ENCODE measurements at places on chromosomes 2 and 18.

- DNase-seq, result no peak
Measured at GRCh38 chr2:173149491-173149890, 73.8 kb downstream of the MAP3K20 start.

- DNase-seq, result no peak
Measured at GRCh38 chr2:72750466-72750865, 75.4 kb downstream of the EXOC6B start.

DNA sequence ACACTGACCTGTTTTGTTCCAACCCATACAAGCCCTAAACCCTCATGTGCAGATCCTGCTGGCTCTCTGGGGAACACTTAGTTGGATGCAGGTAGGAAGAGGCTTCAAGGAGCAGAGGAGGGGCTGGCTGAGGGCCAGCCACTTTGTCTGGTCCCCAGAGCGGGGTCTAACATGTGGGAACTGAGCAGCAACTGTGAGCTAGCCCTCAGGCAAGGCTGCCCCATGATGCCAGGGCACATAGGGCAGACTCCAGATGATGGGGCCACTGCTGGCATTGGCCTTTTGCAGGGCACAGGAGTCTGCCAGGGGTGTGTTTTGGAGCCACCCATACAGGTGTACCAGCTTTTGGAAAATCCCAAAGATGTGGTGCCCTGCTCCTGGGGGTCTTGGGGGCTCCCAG is 67.7 kb downstream of the HPCAL1 start:
- no peak for DNase-seq

- peak; percentile 58 for DNase-seq
Measured at GRCh38 chr2:222318026-222318711, 19.4 kb upstream of the PAX3 start.

GRCh38 chr2:62038975-62039771 is 133.7 kb downstream of the COMMD1 start:
- DNase-seq, result no peak

GRCh38 chr2:95049683-95049955 is 24.1 kb downstream of the MAL start:
- DNase-seq, result no peak

- no peak for DNase-seq
Measured at GRCh38 chr2:1717113-1717512, 27.2 kb downstream of the PXDN start.

DNA sequence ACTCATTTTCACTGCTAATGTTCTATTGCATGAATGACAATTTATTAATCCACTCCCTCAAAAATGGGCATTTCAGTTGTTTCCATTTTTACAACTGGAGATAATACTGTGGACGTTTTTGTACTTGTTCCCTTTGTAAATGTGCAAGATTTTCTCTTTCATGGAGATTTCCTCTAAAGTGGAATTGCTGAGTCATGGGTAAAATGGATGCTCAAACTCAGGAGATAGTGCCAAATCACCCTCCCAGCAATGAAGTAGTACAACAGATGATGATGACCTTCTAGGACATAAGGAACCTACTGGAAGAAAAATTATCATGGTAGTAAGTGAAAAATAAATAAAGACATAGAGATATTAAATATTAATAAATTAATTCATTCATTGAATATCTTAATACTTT is 460.8 kb upstream of the CHST9 start:
- DNase-seq, result no peak

- peak; percentile 76 for DNase-seq
Measured at GRCh38 chr2:237497838-237498186, 10.8 kb downstream of the MLPH start.

DNA sequence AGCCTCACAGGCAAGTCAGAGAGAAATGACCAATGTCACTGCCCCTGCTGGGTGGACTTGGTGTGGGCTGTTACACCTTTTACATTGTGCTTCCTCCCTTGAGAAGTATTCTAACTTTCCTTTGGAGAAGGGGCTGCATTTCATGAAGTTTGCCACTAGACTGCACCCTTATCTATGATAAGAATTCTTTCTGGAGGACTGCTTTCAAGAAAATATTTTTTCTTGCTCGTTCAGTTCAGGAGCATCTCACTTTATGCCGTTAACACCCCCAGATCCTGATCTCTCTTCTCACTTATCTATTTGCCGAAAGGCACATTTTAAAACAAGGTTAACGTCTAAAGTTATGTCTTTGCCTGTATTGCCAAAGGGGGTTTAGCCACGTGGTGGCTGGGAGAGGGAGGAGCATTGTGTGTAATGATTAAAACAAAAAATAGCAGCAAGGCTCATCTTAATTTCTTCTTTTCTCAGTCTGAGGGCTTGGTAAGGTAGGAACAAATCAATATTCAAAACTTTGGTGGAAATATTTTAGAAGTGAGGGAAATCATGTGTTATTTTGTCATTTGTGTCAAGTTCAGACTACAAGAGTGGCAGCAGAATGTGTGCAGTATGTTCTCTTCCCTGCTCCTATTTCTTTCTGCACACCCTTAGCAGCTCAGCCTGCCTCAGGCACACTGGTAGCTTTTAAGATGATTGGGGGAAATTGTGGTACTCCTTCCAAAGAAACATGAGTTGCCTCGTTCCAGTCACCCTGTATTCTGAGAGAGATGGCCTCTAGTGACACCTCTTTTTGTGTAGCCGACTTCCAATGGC is 1.6 kb upstream of the IGFBP5 start:
- DNase-seq, result no peak

- DNase-seq, result no peak
Measured at GRCh38 chr2:75153221-75153620, 46.1 kb downstream of the TACR1 start.

GRCh38 chr2:237714690-237715458 is 83.7 kb upstream of the RBM44 start:
- no peak for DNase-seq

- DNase-seq, result no peak
Measured at GRCh38 chr18:3577281-3577855, 127.4 kb downstream of the TGIF1 start.

GRCh38 chr2:17540813-17541530 is 476 bp downstream of the VSNL1 start:
- DNase-seq, result no peak

DNA sequence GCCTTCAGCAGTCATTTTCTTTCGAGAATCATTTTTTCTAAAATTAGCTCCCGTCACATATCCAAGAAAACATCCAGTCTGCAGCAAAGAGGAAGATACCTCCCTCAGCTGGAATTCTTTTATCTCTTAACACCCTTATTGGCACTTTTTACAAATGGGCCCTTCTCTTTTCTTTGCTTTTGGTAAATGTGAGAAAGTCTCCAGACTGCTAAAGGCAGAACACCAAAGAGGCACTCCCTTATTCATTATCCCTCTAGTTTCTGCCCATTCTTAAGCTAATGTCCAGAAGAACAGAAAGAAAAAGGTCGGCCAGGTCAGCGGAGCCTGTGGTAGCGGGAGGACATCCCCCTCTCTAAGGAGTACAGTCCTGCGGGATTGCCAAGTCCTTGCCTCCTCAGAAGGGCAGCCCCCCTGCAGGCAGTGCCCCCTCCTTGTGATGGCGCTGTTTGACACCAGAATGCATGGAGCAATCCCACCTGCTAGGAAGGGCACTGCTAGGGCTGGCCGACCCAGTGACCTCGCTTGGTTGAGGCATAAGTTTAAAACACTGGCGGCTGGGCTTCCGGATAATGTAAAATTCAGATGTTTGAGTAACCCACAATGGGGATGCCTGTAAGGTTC is 34.0 kb downstream of the ST6GAL2 start:
- no peak for DNase-seq

DNA sequence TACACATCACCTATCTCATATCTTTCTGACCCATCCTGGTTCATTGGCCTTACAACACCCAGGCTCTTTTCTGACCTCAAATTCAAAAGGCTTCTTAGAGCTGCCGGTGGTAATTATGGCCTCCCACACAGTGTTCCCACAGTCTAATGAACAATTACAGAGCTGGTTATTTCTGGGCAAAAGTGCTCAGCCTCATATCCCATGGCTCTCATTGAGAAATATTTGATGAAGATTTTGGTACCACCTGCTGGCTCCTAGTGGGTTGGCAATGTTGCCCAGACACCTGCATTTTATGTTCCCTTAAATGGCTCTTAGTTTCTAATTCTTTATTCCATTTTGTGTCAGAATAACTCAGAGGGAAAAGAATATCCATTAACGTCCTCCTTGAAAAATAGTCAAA is 20.1 kb upstream of the SCYGR2 start:
- DNase-seq, result no peak

GRCh38 chr2:4140281-4140970 is 437.1 kb downstream of the DCDC2C start:
- no peak for DNase-seq
